ENCODE measurements at places on chromosomes 13 and 19.

DNA sequence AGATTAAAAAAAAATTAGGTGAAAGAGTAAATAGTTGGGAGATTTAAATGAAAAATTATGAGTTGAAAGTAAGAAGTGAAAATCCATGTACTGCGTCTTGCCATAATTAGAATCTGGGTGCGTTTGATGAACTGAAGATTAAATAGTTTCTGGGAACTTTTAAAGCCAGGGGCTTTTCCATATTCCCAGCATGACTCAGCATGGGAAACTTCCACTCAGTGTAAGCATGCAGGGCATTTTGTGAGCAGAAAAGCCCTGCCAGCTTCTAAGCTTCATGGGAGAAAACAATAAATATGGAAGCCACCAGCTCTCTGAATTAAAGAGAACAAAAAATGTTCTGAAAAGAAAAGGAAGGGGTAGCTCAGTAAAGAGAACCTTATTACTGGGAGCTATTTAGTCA, 62.0 kb upstream of the EDNRB start:
- DNase-seq: no peak

GRCh38 chr19:35431145-35431807, 16.8 kb upstream of the FFAR2 start:
- no peak for DNase-seq

- DNase-seq: peak; percentile 5
Measured at GRCh38 chr13:60329221-60329923, 67.6 kb upstream of the TDRD3 start.

DNA sequence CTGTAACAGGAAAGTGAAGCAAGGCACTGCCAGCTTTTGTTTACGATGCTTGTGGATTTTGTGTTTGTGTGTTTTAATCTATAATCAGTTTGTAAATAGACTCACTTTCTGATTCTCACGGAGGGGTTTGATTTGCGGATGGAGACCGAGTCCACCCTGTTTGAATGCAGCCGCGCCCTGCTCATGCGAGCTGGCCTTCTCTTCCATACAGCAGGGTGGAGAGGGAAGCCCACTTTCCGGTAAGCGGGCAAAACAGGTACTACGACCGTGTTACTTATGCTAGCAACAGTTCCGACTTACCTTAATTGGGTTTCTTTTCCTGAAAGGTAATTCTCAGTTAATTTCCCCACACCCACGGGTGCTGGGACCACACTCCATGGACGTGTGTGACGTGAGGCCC, 33.1 kb downstream of the ADPRHL1 start:
- no peak for DNase-seq

DNA sequence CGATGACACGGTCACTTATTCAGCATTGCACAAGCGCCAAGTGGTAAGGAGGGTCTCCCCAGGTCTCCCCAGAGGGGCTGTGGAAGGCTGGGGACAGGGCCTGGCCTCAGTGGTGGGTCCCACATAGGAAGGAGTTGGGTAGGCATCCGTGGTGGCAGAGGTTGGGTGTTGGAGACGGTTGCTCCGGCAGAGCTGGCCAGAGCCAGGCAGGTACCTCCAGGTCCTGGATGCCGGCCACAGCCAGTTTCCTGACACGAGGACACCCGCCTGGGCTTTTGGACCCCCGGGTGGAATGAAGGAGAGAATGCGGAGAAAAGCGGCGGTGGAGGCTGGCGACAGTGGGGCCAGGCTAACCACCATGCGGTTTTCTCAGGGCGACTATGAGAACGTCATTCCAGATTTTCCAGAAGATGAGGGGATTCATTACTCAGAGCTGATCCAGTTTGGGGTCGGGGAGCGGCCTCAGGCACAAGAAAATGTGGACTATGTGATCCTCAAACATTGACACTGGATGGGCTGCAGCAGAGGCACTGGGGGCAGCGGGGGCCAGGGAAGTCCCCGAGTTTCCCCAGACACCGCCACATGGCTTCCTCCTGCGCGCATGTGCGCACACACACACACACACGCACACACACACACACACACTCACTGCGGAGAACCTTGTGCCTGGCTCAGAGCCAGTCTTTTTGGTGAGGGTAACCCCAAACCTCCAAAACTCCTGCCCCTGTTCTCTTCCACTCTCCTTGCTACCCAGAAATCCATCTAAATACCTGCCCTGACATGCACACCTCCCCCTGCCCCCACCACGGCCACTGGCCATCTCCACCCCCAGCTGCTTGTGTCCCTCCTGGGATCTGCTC, 1.3 kb upstream of the FFAR1 start:
- peak; percentile 82 for DNase-seq

GRCh38 chr13:27619093-27619727, 1.1 kb downstream of the LNX2 start:
- no peak for DNase-seq

DNA sequence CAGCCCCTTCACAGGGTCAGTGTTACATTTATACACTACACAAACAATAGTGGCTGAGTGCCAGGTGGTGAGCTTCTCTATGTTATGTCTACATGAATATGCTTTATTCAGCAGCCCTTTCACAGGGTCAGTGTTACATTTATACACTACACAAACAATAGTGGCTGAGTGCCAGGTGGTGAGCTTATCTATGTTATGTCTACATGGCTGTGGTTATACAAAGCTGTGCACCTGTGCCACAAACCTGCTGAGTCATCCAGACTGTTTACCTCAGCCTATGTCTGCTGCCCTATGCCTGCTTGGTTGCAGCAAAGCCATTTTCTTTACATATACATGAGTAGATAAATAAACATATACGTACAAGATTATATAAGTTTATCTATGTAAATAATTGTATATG, 76.5 kb downstream of the ZNF726 start:
- DNase-seq: peak; percentile 7

Data from stimulated activated CD4-positive, alpha-beta T cell treated with anti-CD3 and anti-CD28 coated beads, Interleukin-15, amount 100 ng/mL, for 24 hours (primary cell).